Kidney (tissue), 22 donors: ENCODE measurements at places on chromosomes 1 and 21.
A peak's percentile ranks its signal among the peaks of the same experiment; 100 is the strongest.

- no peak for DNase-seq
Observed at GRCh38 chr1:155831279-155831976, 25.6 kb downstream of the GON4L start.

DNA sequence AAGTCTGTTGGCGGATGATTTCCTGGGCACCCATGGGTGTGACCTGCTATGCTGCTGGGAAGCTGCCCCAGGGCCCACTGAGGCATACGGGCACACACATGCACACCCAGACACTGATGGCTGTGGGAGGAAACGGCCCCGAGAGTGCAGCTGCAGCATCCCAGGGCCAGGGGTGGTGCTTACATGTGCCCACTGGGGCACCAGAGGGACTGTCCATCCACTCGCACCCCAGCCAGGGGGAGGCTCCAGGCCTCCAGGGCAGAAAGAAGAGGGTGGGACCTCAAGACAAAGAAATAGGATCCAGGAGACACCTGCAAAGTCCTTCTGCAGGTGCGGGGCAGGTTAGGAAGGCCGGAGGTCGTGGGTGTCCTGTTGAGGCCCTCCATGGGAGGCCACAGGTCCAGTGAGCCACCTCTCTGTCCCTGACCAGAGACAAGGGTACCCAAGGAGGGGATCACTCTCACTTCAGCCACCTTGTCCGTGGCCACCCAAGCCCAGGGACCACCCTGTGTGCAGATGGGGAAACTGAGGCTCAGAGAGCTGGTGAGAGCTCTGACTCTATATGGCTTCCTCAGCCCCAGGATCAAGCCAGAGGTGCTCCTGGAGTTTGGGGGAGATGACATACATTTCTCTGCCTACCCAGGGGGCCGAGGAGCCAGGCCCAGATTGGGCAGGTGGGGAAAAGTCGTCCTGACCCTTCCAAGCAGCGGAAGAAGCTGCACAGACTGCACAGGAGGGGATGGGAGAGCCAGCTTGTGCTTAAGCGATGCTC is 57.1 kb downstream of the WNT9A start:
- no peak for DNase-seq

DNA sequence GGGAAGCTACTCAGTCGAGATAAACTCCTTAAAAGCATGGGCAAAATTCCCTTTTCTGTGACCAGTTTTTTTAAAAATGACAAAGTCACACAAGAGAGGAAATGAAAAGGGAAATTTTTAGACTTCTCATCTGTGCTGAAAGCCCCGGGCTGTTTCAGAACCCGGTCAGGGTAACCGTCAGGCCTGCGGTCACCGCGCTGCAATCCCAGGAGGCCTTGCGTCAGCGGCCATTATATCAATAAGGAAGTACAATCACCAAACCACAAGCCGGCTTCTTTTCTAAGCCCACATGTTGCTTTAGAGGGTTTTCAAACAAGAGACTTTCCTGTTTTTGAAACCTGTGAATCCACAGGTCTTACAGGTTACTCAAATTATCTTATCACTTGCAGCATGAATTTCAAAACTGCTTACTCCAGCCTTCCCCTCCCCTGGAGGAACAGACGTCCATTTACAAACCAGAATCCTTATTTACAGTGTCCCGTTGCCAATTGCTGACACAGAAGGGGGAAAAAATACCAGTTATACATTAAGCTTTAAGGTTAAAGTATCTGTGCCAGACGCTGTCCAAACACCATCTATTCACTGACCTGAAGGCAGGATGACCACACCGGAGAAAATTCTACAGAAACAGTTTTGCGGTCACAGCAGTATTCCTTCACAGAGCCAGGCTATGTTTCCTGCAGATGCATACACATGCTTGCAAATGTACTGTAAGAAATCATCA is 165.3 kb downstream of the TOMM20 start:
- DNase-seq, result peak; percentile 66

DNA sequence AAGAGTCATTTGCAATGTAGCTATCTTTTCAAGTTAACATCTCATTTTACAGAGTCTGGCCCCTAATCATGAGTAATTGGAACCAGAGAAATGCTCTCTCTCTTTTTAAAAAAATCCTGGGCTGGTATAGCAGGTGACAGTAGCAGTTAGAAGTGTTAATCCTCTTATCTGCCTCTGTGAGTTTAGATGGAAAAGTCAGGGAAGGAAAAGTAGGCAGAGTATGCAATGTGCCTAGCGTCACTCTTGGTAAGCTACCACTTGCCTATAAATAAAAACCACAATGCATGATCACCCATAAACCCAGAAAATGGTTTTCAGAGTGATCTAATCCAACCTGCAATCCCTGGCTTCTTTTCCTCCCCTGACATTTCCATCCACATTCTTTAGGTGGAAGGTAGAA is 43.2 kb downstream of the UTP25 start:
- no peak for DNase-seq
